ENCODE measurements at places on chromosomes 13 and 19. TPM values are rescaled to one million over a fixed set of nuclear protein-coding genes. Genes with fewer than 3 reads are reported as not detected.
A peak's percentile ranks its signal among the peaks of the same experiment; 100 is the strongest.

DNA sequence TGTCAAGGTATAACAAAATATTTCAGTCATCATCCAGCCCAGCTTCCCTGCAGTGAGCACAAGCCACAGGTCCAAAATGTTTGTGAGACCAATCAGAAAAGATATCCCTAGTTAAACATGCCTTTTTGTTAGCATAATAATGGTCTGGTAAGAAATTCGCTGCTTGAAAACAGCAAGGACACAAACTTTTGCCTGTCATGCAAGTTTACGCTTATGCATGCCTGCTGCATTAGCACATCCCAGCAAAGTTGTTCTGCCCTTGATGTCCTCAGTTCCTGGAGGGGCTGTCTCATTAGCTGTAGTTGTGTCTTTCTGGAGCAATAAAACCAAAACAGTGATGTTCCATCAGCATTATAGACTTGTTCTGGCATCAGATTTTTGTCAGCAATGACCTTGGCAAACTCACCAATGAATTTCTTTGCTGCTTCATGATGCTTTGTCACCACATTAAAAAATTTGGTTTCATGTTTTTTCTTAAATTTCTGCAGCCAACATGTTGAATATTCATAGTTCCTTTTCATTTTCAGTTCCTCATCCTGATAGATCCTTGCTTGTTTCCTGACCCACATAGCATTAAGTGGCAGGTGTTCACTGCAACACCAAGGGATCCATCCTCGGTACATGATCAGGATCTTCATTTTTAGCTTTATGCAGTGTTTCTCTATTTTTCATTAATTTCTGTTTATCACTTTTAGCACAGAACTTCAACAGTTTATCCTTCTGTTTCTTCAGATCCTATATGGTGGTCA is 72.0 kb upstream of the GPR183 start:
- DNase-seq = no peak

Gene MIDN
- total RNA-seq = 2.4 TPM

GRCh38 chr13:47904891-47905290 is 96.2 kb downstream of the SUCLA2 start:
- no peak for DNase-seq

DNA sequence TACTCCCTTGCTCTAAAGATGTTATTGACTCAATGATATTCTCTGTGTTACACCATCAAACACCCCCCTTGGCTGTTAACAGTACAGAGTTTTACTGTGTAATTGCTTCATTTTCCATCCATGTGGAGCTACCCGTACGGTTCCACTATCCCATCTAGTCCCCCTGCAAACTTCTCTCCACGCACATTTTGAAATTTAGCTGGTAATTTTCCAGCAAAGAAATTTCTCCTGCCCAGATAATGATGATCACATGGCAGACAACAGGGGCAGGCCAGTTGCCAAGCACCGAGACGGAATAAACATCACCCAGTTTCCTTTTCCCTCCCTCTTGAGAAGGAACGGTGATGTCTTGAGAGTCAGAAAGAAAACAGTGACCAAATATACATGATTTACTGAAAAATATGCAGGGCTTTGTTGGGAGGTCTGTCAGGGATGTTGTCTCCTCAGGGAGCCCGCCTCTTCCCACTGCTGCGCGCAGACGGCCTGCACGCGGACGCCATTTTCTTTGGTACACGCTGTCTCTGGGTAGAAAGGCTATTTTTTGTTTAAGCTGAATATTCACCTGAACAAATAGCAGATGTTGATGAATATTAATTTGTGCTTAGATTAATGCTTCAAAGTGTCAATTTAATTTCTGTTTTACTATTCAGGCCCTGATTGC is 109.9 kb downstream of the OLFM4 start:
- DNase-seq = peak; percentile 6

DNA sequence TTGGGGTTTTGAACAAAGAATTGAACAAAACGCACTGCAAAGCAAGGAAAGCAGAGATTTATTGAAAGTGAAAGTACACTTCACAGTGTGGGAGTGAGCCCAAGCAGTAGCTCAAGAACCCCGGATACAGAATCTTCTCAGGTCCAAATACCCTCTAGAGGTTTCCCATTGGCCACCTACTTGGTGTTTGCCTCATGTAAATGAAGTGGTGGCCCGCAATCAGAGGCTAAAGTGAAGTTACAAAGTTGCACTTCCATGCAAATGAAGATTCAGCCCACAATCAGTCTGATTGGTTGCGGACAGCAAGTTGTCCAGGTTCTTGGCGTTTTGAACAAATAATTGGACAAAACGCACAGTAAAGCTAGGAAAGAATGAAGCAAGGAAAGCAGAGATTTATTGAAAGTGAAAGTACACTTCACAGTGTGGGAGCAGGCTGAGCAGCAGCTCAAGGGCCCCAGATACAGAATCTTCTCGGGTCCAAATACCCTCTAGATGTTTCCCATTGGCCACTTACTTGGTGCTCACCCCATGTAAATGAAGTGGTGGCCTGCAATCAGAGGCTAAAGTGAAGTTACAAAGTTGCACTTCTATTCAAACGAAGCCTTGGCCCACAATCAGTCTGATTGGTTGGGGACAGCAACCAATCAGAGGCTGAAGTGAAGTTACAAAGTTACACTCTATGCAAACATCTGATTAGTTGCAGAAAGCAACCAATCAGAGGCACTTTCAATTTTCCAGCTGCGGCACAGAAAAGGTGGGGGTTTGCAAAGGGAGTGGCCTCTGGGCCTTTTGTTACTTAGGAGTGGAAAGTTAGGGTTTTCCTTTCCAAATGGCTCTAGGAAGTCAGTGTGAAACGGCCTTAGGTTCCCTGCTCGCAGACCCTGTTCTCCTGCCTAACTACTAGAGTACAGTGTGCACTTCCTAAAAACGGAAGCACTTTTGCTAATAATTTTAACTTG is 4.8 kb upstream of the TM9SF2 start:
- peak; percentile 94 for DNase-seq

Gene RNF17
- not detected for total RNA-seq

Gene URI1
- 70.8 TPM for total RNA-seq

Gene ARL11
- total RNA-seq = not detected

Gene B3GNT3
- not detected for total RNA-seq

Data from H4 (cell line).